Mesothelial cell of epicardium (in vitro differentiated cells): ENCODE measurements at places on chromosomes 2 and 18. TPM values are rescaled to one million over a fixed set of nuclear protein-coding genes. Genes with fewer than 3 reads are reported as not detected.

DNA sequence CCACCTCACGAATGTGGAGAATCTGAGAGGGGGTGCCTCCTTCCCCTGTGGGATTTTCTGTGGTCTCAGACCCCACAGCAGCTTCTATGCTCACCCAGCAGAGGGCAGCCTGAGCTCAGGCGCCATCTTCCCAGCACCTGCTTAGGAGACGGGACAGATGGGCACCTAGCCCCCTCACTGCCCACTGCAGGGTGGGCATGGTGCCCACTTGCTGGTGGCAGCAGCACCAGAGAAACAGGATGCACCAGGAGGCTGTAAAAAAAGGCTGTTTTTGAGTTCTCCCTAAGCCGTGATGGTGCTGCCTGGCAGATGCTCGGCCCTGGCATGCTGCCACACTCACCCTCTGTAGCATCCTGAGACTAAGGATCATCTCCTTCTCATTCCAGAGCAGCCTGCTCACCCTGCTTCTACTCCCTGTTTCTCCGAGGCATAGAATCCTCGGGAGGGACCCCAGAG is 19.1 kb upstream of the SLC20A1 start:
- no peak for DNase-seq

- no peak for DNase-seq
Measured at GRCh38 chr2:237895544-237896506, 36.4 kb downstream of the RAMP1 start.

DNA sequence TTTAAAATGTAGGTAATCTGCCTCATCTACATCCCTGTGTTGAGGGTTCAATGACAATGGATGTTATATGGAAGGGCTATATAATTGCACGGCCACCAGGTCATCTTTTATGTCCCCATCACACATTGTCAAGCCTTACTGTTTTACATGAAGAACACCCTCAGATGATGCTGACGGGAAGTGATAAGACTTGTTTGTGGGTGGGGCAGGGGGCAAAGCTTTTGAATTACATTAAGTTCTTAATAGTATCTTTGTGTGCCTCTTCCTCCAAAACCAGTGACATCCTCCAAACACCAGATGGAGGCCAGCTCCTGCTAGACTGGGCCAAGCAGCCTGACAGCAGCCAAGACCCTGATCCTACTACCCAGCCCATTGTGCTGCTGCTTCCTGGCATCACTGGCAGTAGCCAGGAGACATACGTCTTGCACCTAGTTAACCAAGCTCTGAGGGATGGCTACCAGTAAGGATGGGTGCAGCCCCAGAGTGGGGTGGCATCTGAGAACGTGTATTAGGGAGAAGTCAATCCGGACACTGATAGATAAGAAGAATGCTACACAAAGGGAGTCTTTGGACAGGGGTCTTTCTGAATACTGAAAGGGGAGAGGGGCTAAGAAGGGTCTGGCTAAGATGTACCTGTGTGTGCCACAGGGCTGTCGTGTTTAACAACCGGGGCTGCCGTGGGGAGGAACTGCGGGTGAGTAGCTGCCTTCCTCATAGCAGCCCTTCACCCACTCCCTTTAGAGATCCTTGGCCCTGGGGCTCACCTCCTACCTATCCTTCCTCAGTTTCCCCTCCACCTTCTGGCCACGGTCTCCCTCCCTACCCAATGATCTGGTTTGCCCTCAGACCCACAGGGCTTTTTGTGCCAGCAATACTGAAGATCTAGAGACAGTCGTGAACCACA is 5.3 kb downstream of the ABHD1 start:
- DNase-seq = no peak

DNA sequence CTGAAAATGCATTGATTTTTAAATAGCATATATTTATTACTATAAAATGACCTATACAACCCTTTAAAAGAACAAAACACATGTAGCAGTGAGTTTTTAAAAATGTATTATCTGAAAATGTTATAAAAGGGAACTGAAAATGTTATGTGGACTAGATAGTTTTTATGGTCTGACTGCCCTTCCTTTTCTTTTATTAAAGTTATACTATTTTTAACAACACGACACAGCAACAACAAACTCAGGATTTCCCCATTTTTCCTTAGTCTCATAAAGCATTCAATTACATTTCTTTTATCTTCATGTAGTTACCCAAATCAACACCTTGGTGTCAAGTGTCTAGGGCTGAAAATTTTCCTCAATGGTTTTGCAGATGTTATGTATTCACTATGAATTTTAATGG is 132.8 kb upstream of the TMEFF2 start:
- DNase-seq = no peak

- no peak for DNase-seq
Measured at GRCh38 chr2:238172439-238172838, 13.7 kb downstream of the ERFE start.

GRCh38 chr18:69897397-69898108 is 50.1 kb downstream of the CD226 start:
- DNase-seq = no peak

DNA sequence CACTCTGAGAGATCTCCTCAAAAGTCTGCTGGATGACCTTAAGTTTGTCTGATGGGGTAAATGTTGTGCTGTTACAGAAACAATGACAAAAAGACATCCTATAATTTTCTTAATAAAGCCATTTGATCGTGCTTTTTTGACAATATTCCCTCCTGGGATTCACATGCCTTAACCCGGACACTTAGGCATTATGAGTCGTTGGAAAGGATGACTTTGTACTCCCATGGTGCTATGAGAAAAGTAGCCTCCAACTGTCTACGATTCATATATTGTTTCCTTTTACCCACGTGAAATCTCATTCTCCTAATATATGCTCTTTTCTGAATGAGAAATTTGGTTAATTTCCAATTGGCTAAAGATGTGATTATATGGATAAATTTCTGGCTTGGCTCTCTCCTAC is 6.1 kb upstream of the MPP4 start:
- DNase-seq = no peak

- no peak for DNase-seq
Measured at GRCh38 chr2:119319593-119319992, 47.0 kb downstream of the C2orf76 start.

DNA sequence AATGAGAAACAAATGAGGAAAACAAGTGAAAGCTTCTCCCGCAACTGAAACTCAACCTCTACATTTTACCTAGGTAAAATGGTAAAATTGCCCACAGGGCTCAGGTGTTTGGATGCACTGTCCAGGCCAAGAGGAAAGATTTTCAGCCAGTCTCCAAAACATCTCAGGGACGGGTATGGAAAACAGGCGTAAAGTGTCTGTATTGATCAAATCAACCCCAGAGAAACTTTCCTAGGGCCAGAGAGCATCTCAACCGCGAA is 361 bp upstream of the HAT1 start:
- DNase-seq = no peak

DNA sequence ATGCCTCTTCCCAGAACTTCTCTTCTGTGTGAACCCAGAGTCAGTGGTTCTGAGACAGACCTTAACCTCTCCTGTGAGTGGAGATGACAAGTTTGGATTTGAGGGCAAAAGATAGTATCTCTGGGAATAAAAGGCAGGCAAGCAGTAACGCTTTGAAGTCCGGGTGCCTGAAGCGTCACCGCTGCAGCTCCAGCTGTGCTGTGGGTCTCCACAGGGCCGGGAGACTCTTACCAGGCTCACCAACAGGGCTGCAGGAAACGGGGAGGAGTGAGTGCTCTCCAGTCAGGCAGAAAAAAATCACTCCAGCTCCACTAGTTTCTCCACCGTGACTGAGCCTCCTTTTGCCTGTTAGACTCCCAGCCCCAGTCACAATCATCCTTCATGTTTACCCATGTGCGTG is 79.7 kb upstream of the MAP4K4 start:
- no peak for DNase-seq

DNA sequence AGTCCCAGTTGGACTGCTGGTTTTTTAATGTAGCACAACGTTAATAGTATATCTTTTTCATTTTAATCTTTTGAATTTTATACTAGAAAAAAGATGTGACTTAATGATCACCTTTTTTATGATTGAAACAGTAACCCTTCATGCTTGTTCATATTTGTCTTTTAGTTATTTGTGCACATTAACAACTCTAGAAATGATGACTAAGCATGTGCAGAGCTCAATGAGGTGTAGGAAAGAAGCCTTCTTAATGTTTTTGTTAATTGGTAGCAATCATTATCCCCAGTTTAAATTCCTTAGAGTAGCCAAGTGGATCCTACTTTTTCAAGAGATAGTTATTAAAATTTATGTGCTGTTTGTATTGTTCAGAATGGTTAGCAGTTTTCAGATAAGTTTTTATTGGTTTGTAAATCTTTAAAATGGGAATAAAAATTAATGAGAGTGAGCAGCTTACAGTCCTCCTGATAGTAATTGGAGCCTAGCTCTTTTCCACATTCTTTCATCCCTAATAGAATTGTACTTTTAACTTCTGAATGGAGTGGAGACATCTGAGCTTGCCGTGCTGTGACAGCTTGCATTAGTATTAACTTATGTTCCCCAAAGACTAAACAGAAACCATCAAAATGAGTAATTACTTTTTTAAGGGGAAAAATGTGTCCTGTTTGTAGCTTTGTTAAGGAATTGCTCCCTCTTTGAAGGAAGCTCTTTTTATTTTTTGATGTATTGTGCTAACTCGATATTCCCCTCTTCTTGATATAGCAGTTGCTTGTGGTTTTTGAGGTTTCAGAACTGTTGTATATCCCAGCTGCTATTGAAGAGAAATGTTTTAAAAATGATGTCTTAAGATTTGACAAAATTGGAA is 17.3 kb downstream of the PIK3C3 start:
- DNase-seq = no peak

- no peak for DNase-seq
Measured at GRCh38 chr2:237556773-237557632, 9.4 kb upstream of the PRLH start.

GRCh38 chr18:76351961-76352581 is 143.0 kb downstream of the ZNF516 start:
- no peak for DNase-seq

GRCh38 chr2:64525317-64525613 is 1.1 kb downstream of the AFTPH start:
- DNase-seq = no peak

DNA sequence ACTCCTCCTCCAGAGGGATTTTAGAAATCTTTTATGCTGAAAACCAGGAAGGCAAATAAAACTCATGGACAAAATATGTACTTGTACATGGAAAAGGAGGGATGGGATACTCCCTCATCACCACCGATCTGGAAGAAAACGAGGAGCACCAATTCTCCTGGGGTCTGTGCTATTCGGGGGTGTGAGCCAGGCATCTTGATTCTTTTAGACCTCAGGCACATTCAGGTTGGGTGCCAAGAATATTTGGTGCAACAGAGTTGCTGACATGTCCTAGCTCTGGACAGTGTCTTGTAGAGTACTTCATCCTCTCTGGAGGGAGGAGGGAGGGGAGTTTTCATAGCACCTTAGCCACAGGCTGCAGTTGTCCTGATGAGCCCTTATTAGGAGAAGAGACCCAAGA is 163.0 kb downstream of the PRKCE start:
- no peak for DNase-seq

DNA sequence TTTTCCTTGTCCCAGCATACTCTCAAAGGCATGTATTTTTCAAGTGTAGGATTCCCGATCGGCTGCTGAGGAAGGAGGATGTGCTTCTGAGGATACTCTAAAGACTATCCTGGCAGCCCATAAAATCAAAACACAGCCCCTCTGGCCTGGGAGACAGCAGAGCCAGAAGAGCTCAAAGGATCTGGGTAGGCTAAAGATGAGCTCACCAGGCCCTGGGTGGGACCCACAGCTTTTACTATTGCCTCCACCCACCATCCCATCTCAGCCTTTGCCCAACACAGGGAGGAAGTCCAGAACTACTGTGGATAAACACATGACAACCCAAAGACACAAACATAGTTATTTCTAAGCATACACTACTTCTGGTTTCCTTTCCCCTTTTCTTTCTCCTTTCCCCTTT is 79.1 kb upstream of the ZFP36L2 start:
- DNase-seq = no peak

The LYG2 gene
- not detected in 3 replicates for total RNA-seq

The GATA6 gene
- total RNA-seq = 99.0 to 108 TPM (median 106 TPM) in 3 replicates

The ATP6V1B1 gene
- total RNA-seq = 0.44 to 0.66 TPM in 2 of 3 replicates, not detected in the other

The ATP8B1 gene
- total RNA-seq = 14.0 to 18.5 TPM (median 14.1 TPM) in 3 replicates

The YWHAQ gene
- 240 to 248 TPM (median 248 TPM) in 3 replicates for total RNA-seq

The DYNAP gene
- total RNA-seq = not detected in 3 replicates

The CCDC85A gene
- total RNA-seq = 1.8 to 2.2 TPM (median 1.9 TPM) in 3 replicates

The CPLX4 gene
- not detected in 3 replicates for total RNA-seq
